ENCODE measurements at places on chromosomes 6 and 20.
A peak's percentile ranks its signal among the peaks of the same experiment; 100 is the strongest.

- DNase-seq = peak; percentile 35
These were observed at the start of gene SLC23A2 for GRCh38 chr20:5001174-5002076. TSS of gene SLC23A2 (minus strand) at chr20:5001510. CDS start at chr20:4932562, 68,948 bp downstream.

DNA sequence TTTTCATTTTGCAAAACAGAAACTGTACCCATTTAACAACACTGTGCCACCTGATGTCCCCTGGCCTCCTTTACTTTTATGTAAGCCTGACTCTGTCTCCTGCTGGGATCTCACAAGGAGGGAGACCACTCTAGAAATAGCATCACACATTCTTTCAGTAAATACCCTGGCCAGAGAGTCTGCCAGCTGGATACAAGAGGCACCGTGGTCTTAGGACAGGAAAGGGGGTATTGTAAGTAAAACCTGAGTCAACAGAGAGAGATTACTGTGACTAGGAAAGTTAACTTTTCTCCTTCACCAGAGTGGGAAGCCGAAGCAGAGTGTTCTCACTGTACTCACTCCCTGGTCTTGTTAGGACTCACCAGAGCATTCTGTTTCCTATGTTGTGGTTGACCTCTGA, 27.8 kb downstream of the CMTR1 start:
- DNase-seq = no peak

DNA sequence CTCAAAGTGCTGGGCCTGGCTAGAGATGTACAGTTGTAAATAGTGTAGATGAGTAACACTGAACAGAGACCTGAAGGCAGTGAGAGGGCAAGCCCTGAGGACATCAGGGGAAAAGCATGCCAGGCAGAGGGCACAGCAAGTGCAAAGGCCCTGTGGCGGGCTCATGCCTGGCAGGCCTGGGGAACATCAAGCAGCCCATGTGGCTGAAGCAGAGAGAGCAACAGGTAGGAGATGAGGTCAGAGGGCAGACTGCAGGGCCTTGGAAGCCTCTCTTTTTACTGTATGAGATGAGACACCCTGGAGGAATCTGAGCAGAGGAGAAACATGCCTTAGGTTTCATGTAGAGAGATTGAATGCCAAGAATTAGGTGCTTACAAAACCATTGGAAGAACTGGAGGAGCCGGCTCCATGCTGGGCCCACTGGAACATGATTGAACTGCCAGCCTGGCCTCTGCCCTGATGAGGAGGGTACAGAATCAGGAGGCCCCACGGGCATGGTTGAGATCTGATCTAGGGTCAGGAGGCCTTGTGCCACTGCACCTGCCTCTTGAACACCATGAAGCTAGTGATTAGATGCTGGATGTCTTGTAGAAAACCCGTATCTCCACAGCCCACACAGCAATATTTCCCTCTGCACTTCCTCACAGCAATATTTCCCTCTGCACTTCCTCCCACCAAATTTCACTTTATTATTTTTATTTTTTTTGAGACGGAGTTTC, 5.9 kb upstream of the HMGA1 start:
- no peak for DNase-seq

GRCh38 chr6:34806738-34807453, 15.0 kb downstream of the BLTP3A start:
- DNase-seq = peak; percentile 19

GRCh38 chr6:90467546-90467945, 119.3 kb downstream of the MAP3K7 start:
- no peak for DNase-seq

- no peak for DNase-seq
These were observed 29.8 kb upstream of the PIM1 start for GRCh38 chr6:37140145-37140544.

DNA sequence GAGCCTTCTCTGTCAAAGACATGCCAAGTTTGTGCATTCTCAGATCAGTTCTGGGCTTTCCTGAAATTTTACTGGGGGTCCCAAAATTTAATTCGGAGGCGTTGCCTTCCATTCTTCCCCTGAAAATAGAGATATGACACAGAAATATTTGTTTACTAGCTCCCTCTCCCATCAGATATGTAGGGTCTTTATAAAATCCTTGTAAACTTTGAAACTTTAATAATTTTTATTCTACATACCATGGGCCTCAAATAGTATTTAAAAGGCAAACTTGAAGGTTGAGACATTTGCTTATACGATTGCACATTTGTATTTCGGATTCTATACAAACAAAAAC, 54.6 kb downstream of the IL20RA start:
- no peak for DNase-seq

All from H54 (cell line).